ENCODE measurements at places on chromosomes 6 and 20.

DNA sequence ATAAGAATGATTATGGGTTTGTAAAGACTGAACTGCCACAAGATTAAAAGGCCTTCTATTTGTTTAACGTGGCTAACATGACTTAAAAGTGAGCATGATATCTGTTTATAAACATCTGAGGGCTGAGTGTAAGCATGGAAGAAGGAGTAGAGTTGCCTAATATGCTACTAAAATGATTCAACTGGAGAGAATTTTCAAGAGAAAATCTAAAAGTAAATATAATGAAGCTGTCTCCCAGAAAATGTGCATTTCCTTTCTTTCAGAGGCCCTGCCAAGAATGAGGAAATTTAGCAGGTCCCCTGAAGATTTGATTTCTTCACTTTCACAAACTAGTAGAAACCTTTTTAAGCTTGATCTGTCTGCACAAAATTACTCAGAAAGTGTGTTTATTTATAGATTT is 4.2 kb upstream of the EYA4 start:
- no peak overlapping the region for H3K27ac ChIP-seq
- no peaks in the 10 kb centered on the region for H3K36me3 ChIP-seq
- H3K4me3 ChIP-seq = no peak overlapping the region
- peaks cover 11% of the 10 kb centered on the region for H3K27me3 ChIP-seq

DNA sequence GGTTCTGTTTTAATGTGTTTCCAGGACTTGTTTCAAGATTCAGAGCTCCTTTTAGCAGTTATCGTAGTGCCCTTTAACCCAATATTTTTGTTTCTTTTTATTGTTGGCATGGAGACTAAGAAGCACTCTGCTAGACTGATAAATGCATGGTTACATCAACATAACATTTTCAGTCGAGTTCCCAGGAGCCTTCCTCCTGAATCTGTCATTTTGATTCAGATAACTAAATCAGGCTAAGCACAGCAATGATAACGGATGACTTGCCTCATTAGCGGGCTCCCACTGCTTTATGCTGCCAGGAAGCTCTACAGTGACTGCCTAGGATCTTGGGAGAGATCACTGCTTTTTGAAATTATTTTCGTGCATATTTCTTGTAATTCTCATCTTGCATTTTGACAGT is 772.8 kb upstream of the GJE1 start:
- H3K4me1 ChIP-seq = no peaks in the 10 kb centered on the region
- H3K27me3 ChIP-seq = no peaks in the 10 kb centered on the region
- H3K36me3 ChIP-seq = no peaks in the 10 kb centered on the region
- H3K4me3 ChIP-seq = no peak overlapping the region

- H3K27ac ChIP-seq = no peak overlapping the region
- no peak overlapping the region for H3K4me3 ChIP-seq
- peaks cover 3% of the 10 kb centered on the region for H3K4me1 ChIP-seq
- no peak for DNase-seq
- H3K36me3 ChIP-seq = no peaks in the 10 kb centered on the region
- H3K27me3 ChIP-seq = no peaks in the 10 kb centered on the region
Observed at GRCh38 chr6:143264379-143264778, 186.1 kb downstream of the ADAT2 start.

GRCh38 chr20:36528875-36529417 is 12.4 kb upstream of the MYL9 start:
- H3K4me3 ChIP-seq = no peak overlapping the region
- peaks cover 9% of the 10 kb centered on the region for H3K36me3 ChIP-seq
- no peaks in the 10 kb centered on the region for H3K27me3 ChIP-seq
- no peak for DNase-seq
- no peak overlapping the region for H3K27ac ChIP-seq
